ENCODE measurements at places on chromosomes 6 and 20. TPM values are rescaled to one million over a fixed set of nuclear protein-coding genes. Genes with fewer than 3 reads are reported as not detected.

DNA sequence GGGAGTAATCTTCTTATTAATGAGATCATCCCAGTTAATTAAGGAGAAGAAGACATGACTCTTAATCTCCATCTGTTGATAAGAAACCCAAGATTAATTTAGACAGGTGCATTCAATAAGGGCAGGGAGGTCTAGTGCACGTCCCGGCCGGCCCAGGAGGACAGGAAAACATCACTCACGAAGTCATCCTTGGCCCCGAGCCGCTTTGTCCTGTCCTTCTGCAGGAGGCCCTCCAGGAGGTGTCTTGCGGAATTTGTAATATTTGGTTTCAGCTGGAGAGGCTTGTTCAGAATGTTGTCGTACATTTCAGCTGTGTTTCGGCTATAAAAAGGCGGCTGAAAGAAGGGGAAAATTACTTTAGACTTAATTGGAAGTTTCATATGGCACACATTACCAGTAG is 118.4 kb upstream of the SLC2A12 start:
- no peak for DNase-seq

DNA sequence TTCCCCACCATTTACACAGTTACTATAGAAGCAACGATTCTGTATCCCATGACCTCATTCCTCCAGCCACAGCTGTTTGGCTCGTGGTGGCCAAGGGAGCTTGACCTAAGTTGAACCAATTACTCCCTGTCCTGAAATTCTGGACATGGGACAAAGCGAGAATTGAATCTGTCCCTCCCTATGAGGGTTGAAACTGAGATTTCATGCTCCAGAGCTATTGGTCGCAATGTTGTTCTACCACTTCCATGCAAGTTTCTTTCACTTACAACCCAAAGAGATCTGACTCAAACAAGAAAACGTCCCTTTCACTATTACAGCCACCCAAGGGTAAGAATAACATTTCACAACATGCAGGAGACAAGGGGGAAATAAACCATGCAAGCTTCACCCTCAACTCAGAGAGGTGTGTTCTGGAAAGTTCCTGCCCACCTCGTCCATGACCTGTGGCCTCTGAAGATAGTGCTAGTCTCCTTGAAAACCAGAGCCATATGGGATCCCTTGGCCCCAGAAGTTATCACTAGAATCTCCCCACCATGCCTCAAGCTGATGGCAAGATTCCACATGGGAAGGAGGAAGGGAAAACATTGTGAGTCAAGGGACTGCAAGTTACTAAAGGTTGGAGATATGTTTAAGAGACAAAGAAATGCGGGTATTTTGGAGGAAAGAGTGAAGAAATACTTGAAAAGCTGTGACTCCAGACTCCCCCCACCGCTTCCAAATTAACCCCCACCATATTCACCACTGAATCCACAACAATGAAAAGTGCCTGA is 74.5 kb upstream of the SRSF6 start:
- DNase-seq, result no peak

DNA sequence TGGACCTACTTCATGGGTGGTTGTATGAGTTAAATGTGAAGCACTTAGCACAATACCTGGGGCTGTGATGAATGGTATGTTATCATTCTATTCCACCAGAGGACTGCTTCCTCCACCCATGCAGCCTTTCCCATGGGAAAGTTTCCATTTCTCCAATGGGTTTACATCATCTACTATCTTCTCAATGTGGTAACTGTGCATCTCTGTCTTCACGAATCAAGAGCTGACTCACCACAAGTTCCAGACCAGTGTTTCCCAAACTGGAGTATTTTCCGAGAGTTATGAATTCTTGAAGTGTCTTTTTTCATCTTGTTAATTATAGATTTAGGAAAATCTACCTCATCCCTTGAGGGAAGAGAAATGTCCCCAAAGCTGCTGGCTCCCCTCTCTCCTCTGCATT is 182.8 kb downstream of the UNC5CL start:
- no peak for DNase-seq

DNA sequence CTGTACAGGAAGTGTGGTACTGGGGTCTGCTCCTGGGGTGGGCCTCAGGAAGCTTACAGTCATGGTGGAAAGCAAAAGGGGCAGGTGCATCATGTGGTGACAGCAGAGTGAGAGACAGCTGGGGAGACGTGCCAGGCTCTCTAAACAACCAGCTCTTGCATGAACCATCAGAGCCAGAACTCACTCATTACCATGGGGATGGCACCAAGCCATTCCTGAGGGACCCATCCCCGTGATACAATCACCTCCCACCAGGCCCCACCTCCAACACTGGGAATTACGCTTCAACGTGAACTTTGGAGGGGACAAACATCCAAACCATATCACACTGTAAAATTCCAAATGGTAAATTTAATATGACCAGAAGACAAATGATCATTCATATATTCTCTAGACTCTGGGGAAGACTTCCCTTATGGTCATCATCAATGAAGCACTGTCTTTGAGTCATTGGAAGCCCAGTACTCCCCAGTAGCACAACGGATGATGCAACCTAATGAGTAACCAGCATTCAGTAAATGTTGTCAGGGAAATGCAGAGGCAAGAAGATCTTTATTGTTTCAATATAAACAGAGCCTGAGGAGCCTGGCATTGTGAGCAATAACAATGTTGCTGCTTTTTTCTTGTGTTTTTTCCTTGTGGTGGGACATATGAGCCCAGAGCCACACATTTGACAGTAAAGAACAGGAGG is 48.2 kb upstream of the RALY start:
- DNase-seq, result no peak

- DNase-seq, result no peak
These were observed 535.5 kb upstream of the CITED2 start for GRCh38 chr6:139909992-139910391.

GRCh38 chr20:39646874-39647413 is 684.8 kb downstream of the DHX35 start:
- DNase-seq, result no peak

DNA sequence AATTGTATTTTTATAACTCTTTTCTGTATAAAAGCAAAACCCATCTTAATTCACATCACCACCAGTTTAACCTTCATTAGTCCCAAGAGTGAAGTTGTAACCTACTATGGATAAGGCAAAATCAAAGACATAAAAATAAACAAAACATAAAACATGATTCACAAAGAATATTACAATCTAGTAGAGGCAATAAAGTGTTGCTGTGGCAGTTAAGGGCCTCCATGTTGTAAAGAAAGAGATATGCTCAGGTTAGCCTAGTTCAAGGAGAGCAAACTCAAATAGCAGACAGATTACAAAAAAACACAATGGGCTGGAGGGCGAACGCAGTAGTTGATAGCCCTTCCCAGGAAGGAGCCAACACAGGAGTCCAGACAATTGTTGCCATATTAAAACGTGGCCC is 13.4 kb downstream of the LGSN start:
- no peak for DNase-seq

DNA sequence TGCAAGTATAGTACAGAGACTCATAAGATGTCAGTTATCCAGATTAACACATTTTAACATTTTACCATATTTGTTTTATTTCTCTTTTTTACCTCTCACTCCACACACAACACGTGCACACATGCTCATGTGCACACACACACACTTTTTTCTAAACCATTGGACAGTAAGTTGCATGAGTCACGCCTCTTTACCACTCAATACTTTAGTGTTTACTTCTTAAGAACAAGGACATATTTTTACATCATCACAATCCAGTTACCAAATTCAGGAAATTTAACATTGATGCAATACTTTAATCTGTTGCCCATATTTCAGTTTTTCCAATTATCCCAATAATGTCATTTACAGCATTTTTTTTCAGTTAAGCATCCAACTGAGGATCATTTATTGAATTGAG is 109.0 kb downstream of the RIN2 start:
- no peak for DNase-seq

- no peak for DNase-seq
These were observed 421.2 kb upstream of the HTR1E start for GRCh38 chr6:86516087-86516486.

- DNase-seq, result no peak
These were observed 13.8 kb downstream of the UNC93A start for GRCh38 chr6:167304912-167305311.

- DNase-seq, result peak; percentile 85
These were observed 142.5 kb upstream of the HDDC2 start for GRCh38 chr6:125444006-125444923.

- peak; percentile 50 for DNase-seq
These were observed 8.7 kb upstream of the MYBL2 start for GRCh38 chr20:43658069-43658722.

DNA sequence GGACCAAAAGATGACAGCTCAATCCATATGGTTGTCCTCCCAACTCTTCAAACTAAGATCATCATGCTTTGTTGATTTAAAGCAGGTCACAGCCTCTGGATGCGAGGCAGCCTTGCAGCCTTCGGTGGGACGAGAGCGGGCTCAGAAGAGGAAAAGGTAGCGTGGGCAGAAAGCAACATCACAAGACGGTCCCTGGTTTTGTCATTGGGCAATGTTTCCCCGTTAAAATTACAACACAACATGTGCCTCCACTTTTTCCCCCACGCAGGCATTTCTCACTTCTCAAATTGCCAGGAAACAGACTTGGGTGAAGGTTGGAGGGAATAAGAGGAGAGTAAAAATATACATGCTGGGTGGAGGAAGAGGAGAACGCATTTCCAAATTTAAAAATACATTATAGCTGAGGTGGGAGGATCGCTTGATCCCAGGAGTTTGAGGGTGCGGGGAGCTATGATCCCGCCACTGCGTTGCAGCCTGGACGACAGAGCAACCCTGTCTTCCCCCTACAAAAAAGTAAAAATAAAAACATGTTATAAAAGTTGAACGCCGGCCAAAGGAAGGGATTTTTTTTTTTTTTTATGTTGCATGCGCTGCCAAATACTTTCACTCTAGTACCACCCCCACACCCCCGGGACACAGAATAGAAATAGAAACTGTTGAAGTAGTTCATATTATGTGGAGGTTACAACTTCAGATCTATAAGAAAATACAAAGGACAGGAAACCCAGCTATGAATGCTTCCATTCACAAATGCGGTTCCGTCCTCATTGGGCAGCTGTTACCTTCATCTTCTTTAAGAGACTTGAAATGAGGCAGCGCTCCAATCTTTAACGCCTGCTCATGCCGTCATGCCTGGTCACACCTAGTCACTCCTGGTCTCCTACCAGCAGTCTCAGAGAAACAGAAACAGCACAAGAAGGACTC is 13.9 kb upstream of the NAA20 start:
- DNase-seq, result no peak

GRCh38 chr6:147081076-147081609 is 123.1 kb upstream of the STXBP5 start:
- DNase-seq, result no peak

DNA sequence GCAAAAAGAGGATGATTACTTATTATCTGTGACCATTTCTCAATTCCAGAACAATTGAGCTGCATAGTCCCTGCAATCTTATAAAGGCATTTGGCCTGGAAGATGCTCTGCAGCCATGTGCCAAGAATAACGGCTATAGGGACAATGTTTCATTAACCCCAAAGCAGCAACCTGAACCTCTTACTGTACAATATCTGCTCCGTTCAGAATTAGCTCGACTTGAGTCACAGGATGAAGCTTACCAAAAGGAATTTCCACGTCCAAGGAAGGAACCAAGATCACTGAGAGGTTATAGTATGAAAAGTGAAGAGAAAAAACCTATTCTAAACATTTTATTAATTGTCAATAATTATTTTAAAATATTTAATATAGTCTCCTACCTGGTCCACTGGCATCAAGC is 167.3 kb upstream of the GMDS start:
- DNase-seq, result no peak

GRCh38 chr6:134345789-134346188 is 27.9 kb upstream of the SGK1 start:
- DNase-seq, result peak; percentile 82

DNA sequence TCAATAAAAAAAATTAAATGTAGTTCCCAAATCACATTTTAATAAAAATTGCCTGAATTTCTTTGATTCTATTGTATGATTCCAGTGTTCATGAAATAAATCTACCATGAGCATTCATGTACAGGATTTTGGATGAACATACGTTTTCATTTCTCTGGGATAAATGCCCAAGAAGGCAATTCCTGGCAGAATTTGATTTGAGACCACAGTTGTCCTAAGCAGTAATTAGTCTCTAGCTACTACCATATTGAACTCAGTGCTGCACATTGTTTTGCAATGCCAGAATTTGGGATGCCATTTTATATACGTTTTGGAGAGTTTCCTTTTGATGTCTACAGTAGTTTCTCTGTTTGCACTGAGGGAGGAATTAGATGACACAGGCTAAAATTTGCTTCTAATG is 265.3 kb upstream of the HS3ST5 start:
- no peak for DNase-seq

- no peak for DNase-seq
These were observed 199.9 kb downstream of the DTNBP1 start for GRCh38 chr6:15462717-15463525.

DNA sequence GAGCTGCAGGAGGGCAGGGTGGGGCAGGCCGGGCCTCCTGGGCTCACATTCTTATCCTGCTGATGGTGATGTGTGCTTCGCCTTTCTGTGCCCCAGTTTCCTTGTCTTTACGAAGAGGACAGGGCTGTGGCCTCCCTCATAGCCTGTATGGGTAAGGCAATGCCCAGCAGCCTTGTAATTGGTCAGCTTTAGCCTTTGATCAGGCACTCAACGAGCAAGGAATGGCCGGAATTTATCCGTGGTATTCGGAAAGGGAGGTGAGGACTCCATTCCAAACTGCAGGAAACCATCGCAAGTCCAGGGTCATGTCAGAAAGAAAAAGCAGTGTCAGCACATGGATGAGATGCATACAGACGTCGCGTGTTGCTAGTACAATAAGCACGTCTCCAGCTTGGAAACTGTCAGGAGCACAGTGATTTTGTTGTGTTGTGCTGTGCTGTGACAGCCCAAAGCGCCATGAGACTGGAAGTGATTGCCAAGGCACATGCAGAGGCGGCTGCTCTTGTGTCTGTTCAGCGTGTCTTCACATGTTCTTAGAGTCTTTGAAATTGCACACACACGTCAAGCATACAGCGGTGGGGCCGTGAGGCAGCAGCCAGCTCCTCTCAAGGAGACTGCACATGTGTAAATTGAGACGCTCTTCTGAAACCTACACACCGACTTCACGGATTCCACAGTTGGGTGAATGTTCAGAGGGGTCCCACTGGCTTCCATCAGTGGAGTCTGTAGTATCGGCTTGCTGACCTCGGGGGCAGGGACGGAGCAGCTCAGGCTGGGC is 6.2 kb downstream of the SS18L1 start:
- no peak for DNase-seq

Gene CLVS2
- not detected for total RNA-seq

Gene TCEA2
- 41.3 TPM for total RNA-seq

Gene CYP39A1
- 3.7 TPM for total RNA-seq

Gene SMLR1
- total RNA-seq, result not detected

Gene ELOVL2
- total RNA-seq, result 0.23 TPM

Gene APOBEC2
- 0.43 TPM for total RNA-seq

Gene SLC18B1
- 10.3 TPM for total RNA-seq

Gene LTA
- total RNA-seq, result not detected

Gene GRIK2
- total RNA-seq, result 1.7 TPM

Gene DDO
- 1.9 TPM for total RNA-seq

Gene CD93
- total RNA-seq, result 88.2 TPM

Measured in posterior vena cava (tissue), 2 donors.